ENCODE measurements at places on chromosomes 6 and 20.
A peak's percentile ranks its signal among the peaks of the same experiment; 100 is the strongest.

DNA sequence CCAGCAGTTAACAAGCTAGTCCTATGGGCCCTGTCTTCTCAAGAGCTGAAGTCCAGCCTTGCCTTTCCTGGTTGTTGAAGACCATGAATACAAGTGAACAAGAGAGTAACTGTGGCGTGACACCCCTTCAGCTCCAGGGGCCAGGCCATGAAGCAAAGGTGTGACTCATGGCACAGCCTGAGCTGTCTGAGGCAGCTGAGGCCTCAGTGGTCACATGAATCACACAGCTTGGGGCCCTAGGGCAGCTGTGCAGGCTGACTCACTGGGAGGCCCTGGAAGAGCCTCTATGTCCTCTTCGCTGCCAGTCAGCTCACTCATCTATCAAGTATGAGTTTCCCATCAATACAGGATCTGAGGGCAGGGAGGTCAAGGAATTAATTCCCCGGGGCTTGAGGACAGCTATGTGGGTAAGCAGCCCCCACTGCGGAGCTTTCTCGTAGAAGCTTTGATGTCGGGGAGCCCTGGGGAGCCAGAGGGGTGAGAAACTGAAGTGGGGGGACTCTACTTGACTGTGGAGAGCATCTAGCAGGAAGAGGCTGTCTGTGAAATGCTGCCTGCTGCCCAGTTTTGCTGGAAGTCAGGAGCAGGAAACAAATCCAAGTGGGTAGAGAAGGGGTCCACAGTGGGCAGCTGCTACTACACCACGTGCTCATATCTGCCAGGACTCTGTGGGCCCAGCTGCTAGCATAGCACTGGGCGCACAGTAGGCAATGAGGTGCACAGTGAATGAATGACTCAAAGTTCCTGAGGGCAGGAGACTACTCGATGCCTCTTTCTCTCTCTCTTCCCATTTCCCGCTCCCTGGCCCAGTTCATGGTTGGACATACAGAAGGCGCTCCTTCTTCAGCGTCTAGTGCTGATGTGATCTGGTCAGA lies 13.7 kb upstream of the FAM83C start:
- no peak for DNase-seq

DNA sequence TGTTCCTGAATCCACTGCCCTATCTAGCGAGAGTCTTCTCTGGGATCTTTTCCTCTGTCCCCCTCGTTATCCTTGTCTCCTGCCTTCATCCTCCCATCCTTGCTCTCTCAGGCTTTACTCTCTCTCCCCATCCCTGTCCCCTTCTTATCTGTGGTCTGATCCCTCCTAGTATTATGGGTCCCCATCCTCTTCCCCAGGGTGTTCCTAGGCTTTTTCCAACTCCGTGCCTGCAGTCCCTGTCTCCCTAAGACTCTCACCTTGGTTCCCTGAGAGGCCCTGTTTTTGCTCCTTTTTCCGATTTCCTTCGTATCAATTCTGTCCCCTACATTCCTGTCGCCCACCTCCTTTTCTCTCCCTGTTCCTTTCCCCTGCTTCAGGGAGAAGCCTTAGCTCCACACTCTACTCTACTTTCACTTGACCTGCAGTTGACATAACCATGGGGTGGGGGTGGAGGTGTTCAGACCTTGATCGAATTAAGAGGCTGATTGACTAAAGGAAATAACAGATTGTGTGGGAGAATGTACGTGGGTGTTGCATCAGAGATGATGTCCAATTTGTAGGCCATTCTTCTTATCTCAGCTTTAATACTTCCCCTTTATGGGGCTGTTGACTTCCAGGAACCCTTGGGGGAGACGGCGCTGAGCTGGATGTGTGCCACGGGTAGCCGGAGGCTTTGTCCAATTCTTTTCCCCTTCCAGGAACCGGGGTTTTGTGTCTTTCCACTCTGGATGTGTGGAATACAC lies 905 bp downstream of the PPARD start:
- no peak for DNase-seq

DNA sequence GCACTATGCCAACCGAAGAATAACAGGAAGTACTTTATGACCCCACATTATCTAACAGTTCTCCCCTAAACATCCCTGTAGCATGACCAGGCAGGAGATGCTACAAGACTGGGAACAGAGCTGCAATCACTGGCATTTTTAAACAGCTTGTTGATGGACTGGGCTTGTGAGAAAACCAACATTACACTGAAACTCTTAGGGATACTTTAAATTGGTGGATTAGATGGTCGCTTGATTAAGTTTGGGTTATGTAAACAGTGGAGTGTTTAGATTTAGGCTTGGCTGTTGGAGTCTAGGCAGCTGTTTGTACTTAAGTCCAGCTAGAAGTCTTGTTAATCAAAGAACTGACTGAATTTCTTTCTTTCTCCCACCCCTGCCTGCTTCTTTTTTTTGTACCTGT lies 234.1 kb upstream of the BMP2 start:
- DNase-seq: no peak

DNA sequence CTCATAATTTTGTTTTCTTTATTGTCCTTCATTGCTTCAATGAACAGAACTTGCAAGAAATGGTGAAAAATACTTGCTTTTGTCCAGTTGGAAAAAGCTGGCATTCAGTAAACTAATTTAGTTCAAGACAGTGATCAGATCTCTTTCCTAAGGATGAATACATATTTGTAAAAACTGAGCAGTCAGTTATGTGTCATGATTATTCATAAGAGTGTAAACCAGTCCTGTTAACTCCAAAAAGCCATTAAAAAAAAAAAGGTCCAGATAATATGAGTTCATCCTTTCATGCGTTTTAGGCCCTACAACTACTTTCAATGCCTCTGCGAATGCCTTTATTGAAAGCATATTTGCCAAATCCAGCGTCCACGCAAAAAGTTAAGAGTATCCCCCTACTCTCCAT lies 609 bp downstream of the PGM3 start:
- no peak for DNase-seq

DNA sequence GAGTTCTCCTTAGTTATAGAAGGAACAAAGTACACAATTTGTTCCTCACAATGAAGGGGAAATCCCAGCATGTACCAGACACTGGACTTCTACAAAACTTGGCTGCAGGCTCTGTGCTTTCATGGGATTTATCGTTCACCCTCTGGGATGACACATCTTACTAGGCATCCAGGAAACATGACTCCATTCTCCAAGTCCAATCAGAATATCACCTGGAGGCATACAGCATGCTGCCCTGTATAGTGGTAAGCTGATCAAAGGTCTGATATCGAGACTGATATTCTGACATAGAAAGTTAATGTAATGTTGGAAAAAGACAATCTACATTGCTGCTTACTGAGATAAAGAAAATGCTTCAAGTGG lies 6.7 kb downstream of the RWDD2A start:
- DNase-seq: no peak

- DNase-seq: no peak
Measured at GRCh38 chr20:51532577-51533191, 9.8 kb downstream of the NFATC2 start.

DNA sequence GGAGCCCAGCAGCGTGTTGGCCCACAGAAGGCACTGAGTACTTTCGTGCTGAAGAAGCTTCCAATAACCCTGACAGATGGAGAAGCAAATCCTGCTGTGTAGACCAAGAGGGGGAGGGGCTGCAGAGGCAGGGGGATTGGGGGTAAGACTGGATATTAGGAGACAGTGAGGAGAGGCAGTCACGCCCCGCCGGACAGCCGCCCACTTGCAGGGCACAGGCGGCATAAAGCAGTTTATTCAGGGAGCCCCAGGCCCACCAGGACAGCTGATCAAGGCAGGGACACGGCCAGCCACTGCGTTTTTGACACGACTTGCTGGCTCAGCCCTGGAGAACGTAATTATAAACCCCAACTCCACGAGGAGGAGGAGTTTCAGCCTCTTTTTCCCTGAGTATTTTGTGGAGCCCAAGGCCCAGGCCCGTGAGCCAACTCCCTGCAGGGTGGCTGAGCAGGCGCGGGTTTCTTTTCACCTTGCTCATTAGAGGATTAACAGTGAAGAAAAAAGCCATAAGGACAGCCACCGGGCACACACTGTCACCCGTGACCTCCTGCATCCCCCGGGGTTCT lies 177.9 kb downstream of the TFAP2C start:
- no peak for DNase-seq

DNA sequence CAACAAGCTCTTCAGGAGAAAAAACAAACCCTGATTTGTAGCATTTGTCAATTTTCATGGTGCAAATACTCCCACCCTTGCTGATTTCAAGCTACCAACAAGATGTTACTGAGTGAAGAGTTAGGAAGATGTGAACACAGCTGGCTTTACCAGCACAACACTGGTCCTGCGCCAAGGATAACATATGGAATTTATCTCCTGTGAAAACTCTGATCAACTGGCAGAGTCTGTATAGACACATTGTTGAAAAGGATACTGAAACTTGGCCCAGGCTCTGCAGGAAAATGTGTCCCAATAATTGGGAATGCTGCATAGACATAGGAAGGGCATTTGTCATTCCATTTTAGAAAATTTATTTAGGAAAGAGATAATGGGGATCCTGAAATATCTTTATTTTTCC lies 29.0 kb downstream of the OTOR start:
- DNase-seq: no peak

DNA sequence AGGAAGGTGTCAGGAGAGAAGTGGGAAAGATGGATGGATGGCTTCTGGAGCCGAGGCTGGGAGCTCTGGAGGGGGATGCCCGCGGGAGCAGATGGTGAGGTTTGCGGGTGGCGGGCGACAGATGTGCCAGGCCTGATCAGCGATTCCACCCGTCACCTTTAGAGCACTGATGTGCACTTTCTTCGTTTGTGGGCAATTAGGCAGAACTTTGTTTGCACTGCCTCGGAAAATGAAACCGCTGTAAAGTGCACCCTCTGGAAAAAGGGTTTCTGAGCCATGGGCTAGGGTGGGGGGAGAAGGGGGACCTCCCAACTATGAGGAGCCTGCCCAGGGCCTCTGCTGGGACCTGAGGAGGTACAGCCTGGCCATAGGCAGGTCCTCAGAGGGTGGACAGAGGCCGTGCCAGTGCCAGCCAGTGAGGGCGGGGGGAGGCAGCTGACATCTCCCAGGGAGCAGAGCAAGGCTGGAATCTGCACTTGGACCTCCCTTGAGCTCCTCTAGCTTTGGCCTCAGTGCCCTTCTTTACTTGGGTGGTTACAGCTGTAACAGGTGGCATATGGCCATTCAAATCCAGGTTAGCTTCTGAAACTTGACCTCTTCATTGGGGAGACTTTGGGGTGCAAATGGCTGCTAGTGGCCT lies 58.7 kb downstream of the CD40 start:
- DNase-seq: no peak

DNA sequence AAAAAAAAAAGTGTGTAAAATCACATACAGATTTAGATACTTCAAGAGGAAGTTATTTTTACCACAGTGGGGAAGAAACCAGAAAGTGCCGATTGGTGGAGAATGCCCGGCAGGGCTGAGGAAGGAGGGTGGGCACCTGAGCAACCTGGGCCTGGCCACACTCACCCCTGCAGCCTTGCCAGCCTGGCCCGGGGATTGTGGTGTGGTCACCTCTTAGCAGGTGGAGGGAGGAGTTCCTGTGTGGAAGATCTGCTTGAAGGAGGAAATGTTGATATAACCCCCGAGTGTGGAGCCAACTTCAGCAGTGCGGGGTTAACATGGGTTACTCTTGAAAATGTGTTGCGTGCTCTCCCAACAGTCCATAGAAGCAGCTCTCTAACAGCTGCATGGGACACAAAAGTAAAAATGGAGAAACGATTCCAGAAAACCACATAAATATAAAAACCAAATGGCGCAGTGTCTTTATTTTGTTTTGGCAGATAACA lies 14.7 kb downstream of the UST start:
- peak; percentile 39 for DNase-seq

GRCh38 chr20:45969712-45970634 lies 2.0 kb downstream of the ZNF335 start:
- no peak for DNase-seq

GRCh38 chr6:143543435-143543834 lies 31.9 kb upstream of the FUCA2 start:
- no peak for DNase-seq

GRCh38 chr6:112663698-112664097 lies 316.6 kb downstream of the RFPL4B start:
- no peak for DNase-seq

DNA sequence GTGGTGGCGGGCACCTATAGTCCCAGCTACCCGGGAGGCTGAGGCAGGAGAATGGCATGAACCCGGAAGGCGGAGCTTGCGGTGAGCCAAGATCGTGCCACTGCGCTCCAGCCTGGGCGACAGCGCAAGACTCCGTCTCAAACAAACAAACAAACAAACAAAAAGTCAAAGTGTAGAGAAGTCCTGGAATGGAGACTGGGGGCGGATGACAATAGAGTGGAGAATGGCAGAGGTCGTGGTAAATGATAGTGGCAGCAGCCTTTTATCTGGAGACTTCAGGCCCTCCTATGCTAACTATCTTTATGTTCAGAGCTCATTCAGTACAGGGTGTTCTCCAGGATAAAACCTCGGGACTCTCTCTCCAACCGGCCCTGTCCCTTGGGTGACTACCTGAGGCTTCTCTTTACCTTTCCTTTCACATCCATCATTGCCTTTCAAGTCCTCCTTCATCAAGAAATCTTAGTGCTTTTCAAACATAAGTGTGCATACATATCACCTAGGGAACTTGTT lies 1.4 kb upstream of the FKBPL start:
- no peak for DNase-seq

DNA sequence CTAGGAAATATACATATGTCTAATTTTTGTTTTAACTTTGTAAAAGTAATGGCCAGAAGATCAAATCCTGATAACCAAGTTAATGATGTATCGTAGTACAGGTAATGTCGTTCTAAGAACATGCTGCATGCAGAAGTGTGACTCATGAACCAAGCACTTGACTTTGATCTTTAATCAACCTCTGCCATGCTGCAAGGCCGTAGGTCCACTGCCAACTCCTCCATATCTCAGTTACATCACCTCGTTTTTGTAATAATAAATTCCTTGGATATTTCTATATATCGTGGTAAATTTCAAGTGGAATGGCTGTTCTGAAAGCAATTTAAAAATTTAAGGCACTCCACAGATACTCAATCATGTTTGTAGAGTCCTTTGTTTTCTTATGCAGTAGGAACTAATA lies 771.7 kb downstream of the EPHA7 start:
- DNase-seq: no peak

- no peak for DNase-seq
Measured at GRCh38 chr6:106046116-106046853, 39.9 kb upstream of the PRDM1 start.

DNA sequence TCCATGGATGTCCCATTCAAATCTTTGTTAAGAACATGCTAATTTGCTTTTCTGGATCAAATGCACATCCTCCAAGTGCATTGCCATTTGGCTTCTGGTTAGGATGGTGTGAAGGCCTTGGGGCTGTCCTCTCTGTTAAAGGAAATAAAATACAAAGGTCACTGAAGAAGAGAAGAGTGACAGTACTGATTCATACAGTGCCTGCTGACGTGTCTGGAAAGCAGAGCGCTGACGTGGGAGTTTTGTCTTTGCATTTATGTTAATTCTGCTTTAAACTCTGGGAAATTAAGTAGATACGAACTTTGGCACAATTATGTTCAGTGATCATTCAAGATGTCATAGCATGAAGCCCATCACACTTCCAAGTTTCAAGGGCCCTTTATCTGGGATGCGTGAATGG lies 33.2 kb downstream of the SYNDIG1 start:
- DNase-seq: no peak

All from effector memory CD4-positive, alpha-beta T cell (primary cell).